ENCODE measurements at places on chromosomes 16 and 17.

- peak; percentile 6 for DNase-seq
Observed at GRCh38 chr16:62033065-62033464, 3.2 kb downstream of the CDH8 start.

GRCh38 chr17:81160747-81161453 is 4.4 kb upstream of the PVALEF start:
- no peak for DNase-seq

DNA sequence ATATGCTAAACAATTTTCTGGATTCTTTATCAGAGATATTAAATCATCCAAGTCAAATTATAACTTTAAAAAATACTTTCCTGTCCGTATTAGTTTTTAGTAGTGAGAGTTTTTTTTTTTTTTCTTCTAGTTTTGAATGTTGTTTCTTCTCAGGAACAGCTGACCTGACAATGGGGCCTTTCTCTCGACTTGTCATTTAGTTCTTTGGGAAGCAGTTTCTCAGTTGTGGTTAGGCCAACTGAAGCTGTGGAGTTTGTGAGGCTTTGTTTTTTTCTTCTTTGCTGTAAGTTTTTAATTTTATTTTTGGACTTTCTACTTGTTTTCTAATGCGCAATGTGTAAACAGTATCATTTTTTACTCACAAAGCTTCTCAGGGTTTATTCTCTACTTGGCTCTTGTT is 140.8 kb downstream of the FTO start:
- no peak for DNase-seq

DNA sequence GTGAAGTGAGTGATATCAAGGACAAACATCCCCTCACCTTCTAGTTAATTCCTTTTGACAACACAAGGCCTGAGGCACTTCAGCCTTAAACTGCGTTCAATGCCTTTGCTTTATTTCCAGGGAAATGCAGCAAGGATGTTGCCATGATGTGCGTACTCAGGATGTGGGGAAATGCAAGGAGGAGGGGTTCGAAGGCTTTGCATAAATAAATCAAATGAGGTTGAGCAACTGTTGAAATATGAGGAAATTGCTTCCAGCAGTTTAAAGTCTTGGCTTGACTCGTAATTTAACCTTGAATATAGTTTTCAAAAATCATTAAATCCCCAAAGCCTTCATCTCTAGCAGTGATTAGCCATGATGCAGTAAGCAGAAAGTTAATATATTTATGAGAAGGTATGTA is 81.8 kb upstream of the CCL2 start:
- DNase-seq, result no peak

DNA sequence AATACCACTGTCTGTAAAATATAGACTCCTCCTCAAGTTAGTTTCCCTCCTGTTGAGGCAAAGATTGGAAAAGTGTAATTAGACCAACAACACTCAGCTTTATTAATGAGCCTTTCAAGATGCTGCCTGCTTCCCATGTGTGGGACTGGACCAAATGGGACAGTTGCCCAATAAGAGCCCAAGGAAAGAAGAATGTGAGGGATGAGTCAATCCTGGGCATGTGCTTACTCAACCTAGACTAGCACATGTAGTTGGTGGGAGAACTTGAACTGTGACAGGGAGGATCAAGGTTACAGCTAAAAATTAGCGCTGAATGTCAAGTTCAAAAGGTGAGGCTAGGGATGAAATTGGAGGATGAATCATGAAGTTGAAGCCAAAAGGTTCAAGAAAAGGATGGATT is 435.5 kb downstream of the CA10 start:
- no peak for DNase-seq

- DNase-seq, result no peak
Observed at GRCh38 chr17:76160896-76161528, 20.0 kb upstream of the FOXJ1 start.

GRCh38 chr17:28950752-28951427 is 428 bp downstream of the PHF12 start:
- DNase-seq, result no peak

- no peak for DNase-seq
Observed at GRCh38 chr16:58828901-58829545, 94.9 kb upstream of the GOT2 start.

DNA sequence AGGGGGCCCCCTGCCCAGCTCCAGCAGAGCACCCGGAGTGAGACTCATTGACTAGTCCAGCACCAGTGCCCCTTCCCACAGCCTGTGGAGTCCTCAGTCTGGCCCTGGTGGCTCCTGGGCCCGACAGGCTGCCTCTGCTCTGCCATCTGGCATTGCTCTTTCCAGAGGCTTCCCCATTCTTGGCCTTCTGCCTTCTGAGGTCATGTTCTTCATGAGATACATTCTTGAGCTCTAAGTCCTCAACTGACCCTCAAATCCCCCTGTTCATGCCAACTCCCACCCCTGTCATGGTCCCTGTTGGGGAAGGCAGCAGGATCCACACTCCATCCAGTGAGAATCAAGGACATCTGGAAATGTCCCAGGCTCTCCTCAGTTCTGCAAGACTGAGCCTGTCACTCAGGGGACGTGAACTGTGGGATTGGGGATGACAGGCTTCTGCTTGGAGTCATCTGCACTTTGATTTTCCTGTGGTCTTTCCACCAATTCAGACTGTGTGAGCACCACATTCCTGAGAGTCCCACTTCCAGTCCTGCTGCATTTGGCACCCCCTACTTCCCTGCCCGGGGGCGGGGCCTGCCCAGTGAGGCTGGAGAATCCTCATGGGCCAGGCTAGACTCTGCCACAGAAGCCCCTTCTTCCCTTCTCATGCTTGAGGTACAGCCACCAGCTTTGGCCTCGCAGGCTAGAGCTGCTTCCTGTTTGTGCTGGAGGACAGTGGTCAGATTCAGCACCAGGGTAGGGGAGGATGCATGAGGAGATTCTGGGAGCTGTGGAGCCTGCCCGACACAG is 2.7 kb downstream of the TRPV2 start:
- DNase-seq, result no peak

DNA sequence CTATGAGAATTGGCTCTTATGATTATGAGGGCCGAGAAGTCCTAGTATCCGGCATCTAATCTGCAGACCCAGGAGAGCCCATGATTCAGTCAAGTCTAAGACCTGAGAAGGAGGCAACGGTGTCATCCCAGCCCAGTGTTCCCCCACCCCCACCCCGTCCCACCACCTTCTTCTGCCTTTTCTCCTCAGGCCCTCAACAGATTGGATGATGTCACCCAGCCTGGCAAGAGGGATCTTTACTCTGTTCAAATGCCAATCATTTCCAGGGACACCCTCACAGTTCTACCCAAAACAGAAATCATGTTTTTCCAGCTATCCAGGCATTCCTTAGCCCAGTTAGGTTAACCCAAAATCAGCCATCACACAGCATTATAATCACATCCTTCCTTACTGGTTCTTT is 10.0 kb upstream of the GAA start:
- DNase-seq, result no peak

- DNase-seq, result no peak
Observed at GRCh38 chr16:89404561-89404960, 85.8 kb downstream of the ANKRD11 start.

- DNase-seq, result no peak
Observed at GRCh38 chr16:30040221-30040620, 9.2 kb upstream of the TLCD3B start.

- DNase-seq, result no peak
Observed at GRCh38 chr17:50830352-50830751, 5.0 kb upstream of the WFIKKN2 start.

- DNase-seq, result no peak
Observed at GRCh38 chr17:48892940-48893645, 506 bp downstream of the ATP5MC1 start.

- DNase-seq, result no peak
Observed at GRCh38 chr16:1991135-1991551, 1.4 kb downstream of the SYNGR3 start.

DNA sequence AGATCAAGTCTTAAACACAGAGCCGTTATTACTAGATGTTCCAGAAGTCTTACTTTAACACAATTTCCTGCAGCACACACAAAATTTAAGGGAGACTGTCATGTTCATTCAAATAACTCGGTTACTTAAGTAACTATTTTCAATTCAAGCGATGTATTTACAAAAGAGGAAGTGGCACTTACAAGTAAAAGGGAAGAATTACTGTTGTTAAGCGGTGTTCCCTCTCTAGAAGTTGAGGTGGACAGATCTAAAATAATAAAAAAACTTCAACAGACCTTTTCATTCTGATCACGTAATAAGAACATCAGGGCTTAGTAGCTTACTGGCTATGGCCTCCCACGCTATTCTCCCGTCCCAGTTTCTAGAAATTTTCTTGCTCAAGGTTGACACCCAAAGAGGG is 26.2 kb upstream of the TXNDC11 start:
- DNase-seq, result no peak

GRCh38 chr17:66296289-66296725 is 6.1 kb upstream of the PRKCA start:
- no peak for DNase-seq

- DNase-seq, result no peak
Observed at GRCh38 chr16:4677390-4677789, 16.0 kb upstream of the NUDT16L1 start.

All from DMS79 treated with DMSO at 0.1 percent for 48 hours (cell line).